NCI-H345 (cell line): ENCODE measurements at places on chromosomes 2 and 18.

GRCh38 chr18:50287028-50287440 is 458 bp downstream of the CXXC1 start:
- no peak for DNase-seq

DNA sequence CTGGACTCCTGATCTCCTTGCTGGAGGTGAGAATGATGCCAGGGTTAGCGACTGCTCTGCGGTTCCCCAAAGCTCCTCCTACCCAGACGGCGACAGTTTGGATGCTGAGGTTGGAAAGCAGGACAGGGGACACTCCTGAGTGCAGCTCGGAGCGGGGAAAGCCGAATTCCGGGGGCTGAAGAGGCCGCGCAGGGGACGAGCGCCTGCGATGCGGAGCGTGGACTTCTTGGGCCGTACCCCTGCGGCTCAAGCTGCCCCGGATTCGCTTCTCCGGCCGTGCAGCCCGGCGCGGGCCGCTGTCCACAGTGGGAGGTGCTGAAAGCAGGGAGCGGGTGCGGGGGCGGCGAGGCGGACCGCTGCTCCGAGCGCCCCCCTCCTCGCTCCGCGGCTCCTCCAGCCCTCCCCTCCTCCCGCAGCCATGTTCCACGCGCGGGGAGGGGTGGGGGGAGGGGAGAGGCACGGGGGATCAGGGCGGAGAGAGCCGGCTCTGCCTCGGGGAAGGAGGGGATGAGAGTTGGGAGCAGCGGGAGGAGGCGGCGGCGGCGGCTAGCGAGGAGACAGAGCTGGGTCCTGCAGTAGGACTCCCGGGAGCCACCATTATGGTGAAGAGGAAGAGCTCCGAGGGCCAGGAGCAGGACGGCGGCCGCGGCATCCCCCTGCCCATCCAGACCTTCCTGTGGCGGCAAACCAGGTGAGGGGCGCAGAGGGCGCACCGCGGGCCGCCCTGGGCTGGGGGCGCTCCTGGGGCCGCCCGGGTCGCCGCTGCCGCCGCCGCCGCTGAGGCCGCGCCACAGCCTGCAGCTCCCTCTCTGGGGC is at the start of gene UNC80:
Gene UNC80, plus strand, starts transcription at position 359 of the 816 bp plus-strand sequence. Its CDS starts 241 bp downstream, at position 600.
- DNase-seq: peak; percentile 73

GRCh38 chr2:191931329-191931728 is 84.4 kb upstream of the CAVIN2 start:
- no peak for DNase-seq

GRCh38 chr2:126664639-126665038 is 8.7 kb downstream of the GYPC start:
- no peak for DNase-seq

DNA sequence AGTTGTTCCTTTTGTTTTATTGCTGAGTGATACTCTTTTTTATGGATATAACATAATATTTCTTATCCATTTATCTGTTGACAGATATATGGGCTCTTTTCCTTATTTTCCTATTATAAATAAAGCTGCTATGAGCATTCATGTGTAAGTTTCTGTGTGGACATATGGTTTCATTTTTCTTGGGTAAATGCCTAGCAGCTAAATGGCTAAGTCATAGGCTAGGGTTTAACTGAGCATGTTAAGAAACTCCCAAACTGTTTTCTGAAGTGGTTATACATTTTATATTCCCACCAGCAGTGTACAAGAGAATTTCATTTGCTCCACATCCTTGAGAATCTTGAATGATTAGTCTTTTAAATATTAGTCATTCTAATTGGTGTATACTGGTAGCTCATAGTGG is 786.6 kb upstream of the CDH2 start:
- no peak for DNase-seq

DNA sequence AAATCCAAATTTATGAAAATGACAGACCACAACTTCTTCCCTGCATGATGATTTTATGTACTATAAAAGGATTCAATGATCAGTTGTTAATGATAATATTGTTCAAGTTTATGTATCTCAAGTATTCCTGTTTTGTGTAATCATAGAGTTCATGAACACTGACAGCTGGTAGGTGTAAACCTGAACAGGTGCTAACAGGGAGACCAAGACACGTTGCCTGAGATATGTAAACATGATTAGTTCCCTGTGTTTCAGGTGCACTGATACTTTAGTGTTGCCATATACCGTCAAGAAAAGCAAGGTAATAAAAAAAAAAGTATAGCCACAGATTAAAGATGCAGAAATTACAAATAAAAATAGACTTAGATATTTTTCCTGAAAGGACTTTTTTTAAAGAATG is 131.8 kb downstream of the BAZ2B start:
- DNase-seq: peak; percentile 21

GRCh38 chr2:44559108-44559507 is 197.4 kb downstream of the CAMKMT start:
- DNase-seq: no peak

DNA sequence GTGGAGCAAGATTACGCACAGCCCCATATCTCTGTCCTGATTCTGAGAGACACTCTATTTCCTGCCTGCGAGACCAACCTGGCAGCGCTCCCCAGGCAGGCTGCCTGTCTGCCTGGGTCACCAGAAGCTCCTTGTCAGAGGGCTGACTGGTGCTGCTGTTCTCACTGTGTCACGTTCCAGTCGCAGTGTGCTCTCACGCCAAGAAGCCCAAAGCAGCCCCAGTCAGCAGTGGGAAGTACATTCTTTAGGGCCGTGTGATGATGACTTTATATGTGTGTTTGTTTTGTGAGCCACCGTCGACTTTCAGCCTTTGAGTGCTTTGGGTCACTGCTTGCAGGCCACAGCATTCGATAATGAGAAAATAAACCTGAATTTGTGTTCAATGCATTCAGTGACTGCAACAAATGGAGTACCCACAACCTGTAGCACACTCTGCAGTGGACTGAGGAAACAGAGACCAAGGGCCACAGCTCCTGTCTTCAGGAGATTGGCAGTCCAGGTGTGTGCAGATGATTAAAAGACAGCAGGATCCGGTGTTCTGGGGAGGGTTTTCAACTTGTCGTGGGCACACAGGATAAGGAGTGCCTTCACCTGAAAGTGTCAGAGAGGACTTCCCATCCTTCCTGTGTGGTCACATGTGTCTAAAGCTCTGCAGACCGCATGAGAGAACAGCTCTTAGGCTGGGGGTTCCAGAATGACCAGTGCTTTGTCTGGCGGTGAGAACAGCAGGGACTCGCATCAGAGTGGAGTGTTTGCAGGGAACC is 4.8 kb downstream of the TNFRSF11A start:
- no peak for DNase-seq

- no peak for DNase-seq
Measured at GRCh38 chr2:85972355-85972754, 83.6 kb upstream of the ST3GAL5 start.

- no peak for DNase-seq
Measured at GRCh38 chr2:171480908-171481307, 41.4 kb upstream of the CYBRD1 start.

GRCh38 chr18:44887227-44887631 is 206.5 kb downstream of the SETBP1 start:
- DNase-seq: no peak

GRCh38 chr18:31675404-31675803 is 9.0 kb downstream of the B4GALT6 start:
- DNase-seq: no peak

DNA sequence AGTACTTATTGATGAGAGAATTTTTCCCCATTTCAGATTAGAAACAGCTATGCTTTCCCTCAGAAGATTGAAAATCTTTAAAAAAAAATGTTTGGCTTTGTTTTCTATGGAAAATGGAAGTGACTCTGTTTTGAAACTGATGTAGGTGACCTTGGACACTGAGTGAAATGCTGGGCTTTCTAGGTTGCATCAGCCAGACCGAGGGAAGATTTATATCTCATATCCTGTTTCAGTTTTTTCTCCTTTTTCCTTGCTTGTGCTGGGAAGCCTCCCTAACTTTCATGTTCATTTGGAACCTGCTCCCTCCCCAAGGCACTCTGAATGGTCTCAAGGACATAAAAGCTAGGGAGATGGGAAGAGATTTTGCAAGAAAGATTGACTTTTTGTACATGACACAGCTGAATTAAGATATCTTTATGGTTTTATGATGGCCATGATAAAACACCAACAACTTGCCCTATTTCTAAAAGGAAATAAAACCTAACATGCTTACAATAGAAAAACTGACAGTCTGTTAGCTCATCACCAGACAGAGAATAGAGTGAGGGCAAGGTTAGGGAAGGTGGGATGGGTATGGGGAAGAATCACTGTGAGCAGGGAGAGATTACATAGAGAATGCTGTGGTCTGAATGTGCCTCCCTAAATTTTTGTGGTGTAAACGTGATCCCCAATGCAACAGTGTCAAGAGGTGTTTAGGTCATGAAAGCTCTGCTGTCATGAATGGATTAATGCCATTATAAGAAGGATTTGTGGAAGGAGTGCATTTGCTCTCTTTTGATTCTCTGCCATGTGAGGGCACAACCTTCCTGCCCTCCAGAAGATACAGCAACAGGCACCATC is 249.7 kb downstream of the TPGS2 start:
- no peak for DNase-seq
